ENCODE measurements at places on chromosomes 7 and 10. TPM values are rescaled to one million over a fixed set of nuclear protein-coding genes. Genes with fewer than 3 reads are reported as not detected.

NUDCD3 gene
- total RNA-seq, result 50.8 TPM

LEP gene
- total RNA-seq, result not detected

DRGX gene
- total RNA-seq, result not detected

PDGFA gene
- total RNA-seq, result 10.4 TPM

AQP1 gene
- total RNA-seq, result 159 TPM

KCND2 gene
- total RNA-seq, result 0.09 TPM

PIP gene
- total RNA-seq, result not detected

GHRHR gene
- total RNA-seq, result not detected

TSPAN13 gene
- total RNA-seq, result 16.7 TPM

MGAM2 gene
- total RNA-seq, result not detected

VENTX gene
- 0.95 TPM for total RNA-seq

TMEM176A gene
- 3.3 TPM for total RNA-seq

WDR86 gene
- 2.2 TPM for total RNA-seq

SEC24C gene
- total RNA-seq, result 59.1 TPM

PTF1A gene
- total RNA-seq, result not detected

NANOS1 gene
- 1.3 TPM for total RNA-seq

SOSTDC1 gene
- total RNA-seq, result 0.70 TPM

WEE2 gene
- not detected for total RNA-seq

PSTK gene
- total RNA-seq, result 2.5 TPM

DGKI gene
- 1.1 TPM for total RNA-seq

GBX1 gene
- total RNA-seq, result not detected

RPEL1 gene
- total RNA-seq, result not detected

FAM25G gene
- total RNA-seq, result not detected

PNLIP gene
- not detected for total RNA-seq

ARHGAP12 gene
- total RNA-seq, result 31.3 TPM

CREB5 gene
- total RNA-seq, result 0.30 TPM

LOXL4 gene
- total RNA-seq, result 0.26 TPM

METTL2B gene
- 26.6 TPM for total RNA-seq

DHTKD1 gene
- 21.6 TPM for total RNA-seq

TEX47 gene
- total RNA-seq, result not detected

ITPRID1 gene
- not detected for total RNA-seq

RADIL gene
- 3.1 TPM for total RNA-seq

FEZF1 gene
- not detected for total RNA-seq

PRSS37 gene
- total RNA-seq, result not detected

SLC18A2 gene
- total RNA-seq, result 0.11 TPM

ADCYAP1R1 gene
- total RNA-seq, result 0.15 TPM

NODAL gene
- total RNA-seq, result not detected

TAS2R38 gene
- not detected for total RNA-seq

TLX1 gene
- not detected for total RNA-seq

SPDYE9 gene
- not detected for total RNA-seq

LRRC4 gene
- 2.9 TPM for total RNA-seq

PRPS1L1 gene
- not detected for total RNA-seq

POLL gene
- 23.7 TPM for total RNA-seq

RPS24 gene
- total RNA-seq, result 2,572 TPM

KIF11 gene
- 7.4 TPM for total RNA-seq

DDC gene
- not detected for total RNA-seq

PILRA gene
- 0.61 TPM for total RNA-seq

STAMBPL1 gene
- 5.0 TPM for total RNA-seq

ZNF775 gene
- total RNA-seq, result 1.2 TPM

TFR2 gene
- 1.1 TPM for total RNA-seq

CALHM2 gene
- total RNA-seq, result 13.5 TPM

OPALIN gene
- total RNA-seq, result not detected

PLEKHS1 gene
- not detected for total RNA-seq

RAMP3 gene
- 35.9 TPM for total RNA-seq

FKBP14 gene
- total RNA-seq, result 3.3 TPM

CFAP69 gene
- total RNA-seq, result 9.0 TPM

CALCR gene
- total RNA-seq, result not detected

SPDYE8 gene
- not detected for total RNA-seq

CYP2C19 gene
- total RNA-seq, result 1.1 TPM

Data from esophagus squamous epithelium (tissue), 5 donors.